IPS-NIHi11 (cell line): ENCODE measurements at places on chromosomes 13 and 19.

DNA sequence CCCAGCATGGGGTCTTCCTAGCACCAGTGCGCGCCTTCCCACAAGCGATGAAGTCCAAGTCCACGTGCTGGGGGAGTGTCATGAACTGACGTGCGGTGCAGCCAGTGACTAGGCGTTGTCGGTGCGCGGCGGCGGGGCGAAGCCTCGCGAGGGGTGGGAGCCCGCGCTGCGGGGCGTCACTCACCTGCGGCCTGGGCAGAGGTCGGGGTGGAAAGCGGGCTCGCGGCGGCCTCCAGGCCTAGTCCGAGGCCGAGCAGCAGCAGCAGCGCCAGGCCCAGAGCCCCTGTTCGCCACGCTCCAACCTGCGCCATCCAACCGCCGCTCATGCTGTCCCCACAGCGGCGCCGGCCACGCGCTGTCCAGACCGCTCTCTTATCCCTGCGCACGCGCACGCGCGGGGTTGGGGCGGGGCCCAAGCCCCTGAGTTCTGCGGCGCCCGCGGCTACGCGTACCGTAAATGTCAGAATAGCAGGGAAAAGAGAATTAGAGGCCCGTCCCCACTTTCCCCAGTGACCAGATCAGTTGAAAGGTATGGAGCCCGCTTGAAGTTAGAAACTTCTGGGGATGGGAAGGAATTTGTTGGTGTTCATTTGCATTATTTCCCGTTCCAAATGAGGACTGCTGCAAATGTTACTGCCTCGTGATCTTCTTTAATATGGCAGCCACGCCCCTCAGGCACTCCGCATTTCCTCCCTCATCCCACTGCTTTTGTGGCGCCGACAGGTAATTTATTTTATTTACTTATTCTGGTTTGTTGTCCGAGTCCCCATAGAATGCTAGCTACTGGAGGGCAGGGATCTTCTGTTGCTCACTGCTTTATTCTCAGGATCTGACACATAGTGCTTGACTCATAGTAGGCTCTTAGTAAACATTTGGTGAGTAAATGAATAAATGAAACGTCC is at the start of gene CD320:
CD320 (minus strand) TSS at position 394 of the 902 bp plus-strand sequence; CDS start at position 326, 68 bp downstream.
- DNase-seq = peak; percentile 97

DNA sequence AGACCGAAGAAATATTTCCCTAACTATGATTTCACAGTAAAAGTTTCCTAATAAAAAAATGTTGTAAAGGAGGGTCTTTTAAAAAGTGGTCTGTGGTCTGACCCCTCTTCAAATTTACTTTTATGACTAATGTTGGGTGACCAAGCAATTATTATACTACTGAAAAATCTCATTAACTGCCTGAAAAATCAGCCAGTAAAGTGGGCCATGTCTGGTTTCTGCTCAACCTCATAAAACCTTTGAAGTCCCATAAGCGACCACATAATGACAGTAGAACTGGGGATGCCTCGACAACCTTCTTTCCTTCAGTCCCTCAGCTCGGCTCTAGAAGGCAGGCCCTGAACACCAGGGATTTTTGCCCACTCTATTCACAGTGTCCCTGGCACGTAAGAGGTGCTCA is 434.3 kb downstream of the EFNB2 start:
- no peak for DNase-seq

- no peak for DNase-seq
Observed at GRCh38 chr13:22061806-22062391, 391.0 kb downstream of the FGF9 start.

GRCh38 chr13:23510979-23511735 is 59.1 kb upstream of the TNFRSF19 start:
- peak; percentile 35 for DNase-seq

- no peak for DNase-seq
Observed at GRCh38 chr13:95741584-95742563, 64.9 kb downstream of the DNAJC3 start.

DNA sequence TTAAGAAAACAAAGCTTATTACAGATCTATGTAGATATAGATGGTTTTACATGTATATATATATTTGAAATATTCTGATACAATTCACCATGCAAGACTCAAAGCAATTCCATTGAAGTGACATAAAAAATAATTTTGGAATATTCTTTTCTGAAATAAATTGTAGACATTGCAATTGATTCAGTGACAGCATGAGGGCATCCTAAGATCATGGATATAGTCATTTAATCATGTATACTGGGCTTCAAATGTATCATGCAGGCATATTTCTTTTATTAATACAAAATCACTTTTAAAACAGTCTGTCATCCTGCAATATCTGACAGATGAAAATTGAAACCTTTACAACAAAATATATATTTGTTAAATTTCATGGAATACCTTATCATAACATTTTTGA is 286.7 kb upstream of the SLITRK6 start:
- DNase-seq = no peak

DNA sequence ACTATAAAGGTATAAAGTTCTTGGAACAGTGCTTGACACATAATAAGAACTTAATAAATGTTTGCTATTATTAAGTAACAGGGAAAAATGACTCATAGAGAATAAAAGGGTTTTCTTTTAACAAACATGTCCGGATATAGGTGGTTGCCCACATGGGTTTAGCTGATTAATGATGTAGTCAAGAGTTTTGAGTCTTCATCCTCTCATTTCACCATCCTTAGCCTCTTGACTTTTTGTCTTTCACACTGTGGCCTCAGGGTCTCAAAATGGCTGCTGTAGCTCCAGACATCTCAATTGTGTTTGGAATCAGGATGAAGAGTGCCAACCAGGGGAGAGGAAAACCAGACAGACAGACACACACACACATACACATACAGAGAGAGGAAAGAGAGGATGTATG is 97.9 kb downstream of the HSPH1 start:
- no peak for DNase-seq

DNA sequence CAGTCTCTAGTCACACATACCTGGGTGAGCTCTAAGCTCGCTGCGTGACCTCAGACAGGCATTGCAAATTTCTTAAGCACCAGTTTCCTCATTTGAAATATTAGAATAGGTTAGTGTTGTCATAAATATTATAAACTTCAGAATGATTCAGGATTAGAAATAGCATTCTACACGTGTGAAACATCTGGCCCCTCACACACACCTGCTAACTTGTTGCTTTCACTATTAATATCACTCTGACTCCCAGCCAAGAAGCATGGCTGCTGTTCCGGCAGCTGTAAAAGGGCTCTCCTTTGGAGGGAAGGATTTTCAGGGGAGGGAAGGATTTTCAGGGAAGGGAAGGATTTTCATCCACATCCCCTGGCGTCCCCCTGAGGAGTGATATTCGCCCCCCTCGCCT is 161.3 kb upstream of the GPR12 start:
- no peak for DNase-seq

DNA sequence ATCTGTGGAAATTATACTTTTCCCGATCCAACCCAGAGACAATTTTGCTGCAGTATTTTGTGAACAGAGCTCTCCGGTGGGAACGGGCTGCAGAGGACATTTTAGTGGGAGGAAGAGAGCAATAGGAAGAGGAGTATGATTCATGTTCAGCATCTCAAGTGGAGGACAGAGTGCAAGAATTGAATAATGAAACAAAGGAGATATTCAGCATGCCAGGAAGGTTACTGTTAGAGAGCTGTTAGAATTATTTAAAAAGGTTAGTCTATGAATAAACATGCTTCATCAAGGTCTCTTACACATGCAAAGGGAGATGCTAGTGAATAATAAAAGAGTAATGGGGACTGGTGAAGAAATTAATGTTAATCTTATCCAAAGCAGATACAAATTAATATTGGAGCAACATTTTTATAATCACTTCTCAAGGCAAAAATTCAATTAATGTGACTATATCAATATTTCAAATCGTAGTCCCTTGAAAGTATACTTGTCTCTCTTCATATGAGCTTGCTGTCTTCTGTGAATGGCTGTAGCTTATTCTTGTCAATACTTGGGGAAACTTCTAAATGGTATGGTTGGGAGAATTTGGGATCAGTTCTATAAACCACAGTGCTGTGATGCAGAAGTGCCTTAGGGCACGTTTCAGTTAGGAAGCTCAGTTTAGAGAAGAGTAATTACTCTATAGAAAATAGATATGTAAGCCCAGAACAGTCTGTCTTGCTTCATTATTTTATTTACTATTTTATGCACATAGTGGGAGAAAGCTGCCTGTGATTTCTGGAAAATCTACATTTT is 1165.8 kb downstream of the OLFM4 start:
- no peak for DNase-seq

- no peak for DNase-seq
Observed at GRCh38 chr13:50257646-50258045, 242.4 kb downstream of the KCNRG start.

GRCh38 chr19:2540646-2541454 is 64.9 kb downstream of the GADD45B start:
- peak; percentile 90 for DNase-seq

- DNase-seq = no peak
Observed at GRCh38 chr19:36142496-36142895, 2.6 kb downstream of the CAPNS1 start.

GRCh38 chr13:94696171-94696570 is 16.2 kb downstream of the SOX21 start:
- DNase-seq = no peak

DNA sequence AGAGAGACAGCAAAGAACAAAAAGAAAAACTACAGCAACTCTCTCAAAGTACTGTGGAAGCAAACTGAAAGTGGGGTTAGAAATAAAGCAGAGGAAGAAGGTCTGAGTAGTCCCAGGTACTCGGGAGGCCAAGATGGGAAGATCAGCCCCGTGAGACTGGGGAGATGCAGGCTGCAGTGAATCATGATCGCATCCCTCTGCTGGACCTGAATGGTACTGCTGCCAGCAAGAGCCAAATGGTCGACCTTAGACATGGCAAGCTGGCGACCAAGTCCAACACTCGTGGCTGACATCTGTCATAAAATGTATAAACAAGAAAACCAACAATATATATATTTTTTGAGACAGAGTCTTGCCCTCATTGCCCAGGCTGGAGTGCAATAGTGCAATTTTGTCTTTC is 33.7 kb upstream of the ZNF724 start:
- DNase-seq = peak; percentile 60

DNA sequence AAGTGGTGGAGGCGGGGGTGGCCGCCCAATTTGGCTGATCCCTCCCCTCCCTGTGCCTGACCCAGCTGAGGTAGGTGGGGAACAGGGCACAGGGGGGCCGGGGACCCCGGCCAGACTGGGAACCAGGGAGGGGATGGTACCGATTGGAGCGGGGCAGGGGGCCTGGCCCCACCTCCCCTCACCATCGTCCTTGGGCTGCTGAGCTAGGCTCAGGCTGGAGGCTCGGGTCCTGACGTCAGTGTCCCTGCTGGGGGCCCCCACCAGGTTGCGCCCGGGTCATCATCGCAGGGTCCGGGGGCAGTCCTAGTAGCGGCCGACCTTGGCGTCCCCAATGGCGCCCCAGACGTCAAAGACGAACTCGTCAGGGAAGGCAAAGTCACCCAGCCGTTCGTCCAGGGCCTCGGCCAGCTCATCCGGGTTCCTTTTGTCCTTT is 3.0 kb upstream of the PTGER1 start:
- DNase-seq = no peak

DNA sequence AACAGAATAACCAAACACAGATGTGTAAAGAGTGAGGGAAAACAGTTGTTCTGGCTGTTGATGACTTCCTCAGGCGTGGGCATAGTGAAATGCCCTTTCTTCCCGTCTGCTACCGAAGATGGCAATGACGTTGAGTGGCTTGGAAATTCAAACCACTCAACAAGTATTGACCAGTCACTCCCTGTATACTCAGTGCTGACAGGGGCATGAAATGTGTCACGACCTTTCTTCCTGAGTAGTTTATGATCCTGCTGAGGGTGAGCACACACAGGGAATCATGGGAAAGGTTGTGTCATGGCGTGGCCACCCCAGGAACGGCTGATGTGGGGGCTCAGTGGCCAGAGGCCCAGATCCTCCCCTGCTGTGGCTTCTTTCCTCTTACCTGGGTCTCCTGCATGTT is 87.8 kb upstream of the C1QTNF9B start:
- no peak for DNase-seq

GRCh38 chr13:26557051-26557392 is 461 bp upstream of the WASF3 start:
- no peak for DNase-seq

DNA sequence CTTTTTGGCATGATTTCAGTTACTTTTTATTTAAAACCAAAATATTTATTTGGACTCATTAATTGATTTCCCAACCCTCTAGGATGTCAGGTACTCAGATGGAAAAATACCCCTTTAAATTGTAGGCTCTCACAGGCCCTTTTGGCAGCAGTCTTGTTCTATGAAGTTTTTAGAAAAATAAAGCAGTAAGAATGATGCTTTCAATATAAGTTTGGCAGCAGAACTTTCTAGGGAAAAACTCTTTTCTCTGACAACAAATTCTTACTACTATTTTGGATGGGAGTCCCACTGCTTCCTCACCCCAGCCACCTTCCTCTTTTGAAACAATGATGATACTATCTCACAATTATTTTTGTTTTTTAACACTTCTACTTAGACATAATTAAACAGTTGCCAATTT is 581.6 kb upstream of the SGCG start:
- no peak for DNase-seq

DNA sequence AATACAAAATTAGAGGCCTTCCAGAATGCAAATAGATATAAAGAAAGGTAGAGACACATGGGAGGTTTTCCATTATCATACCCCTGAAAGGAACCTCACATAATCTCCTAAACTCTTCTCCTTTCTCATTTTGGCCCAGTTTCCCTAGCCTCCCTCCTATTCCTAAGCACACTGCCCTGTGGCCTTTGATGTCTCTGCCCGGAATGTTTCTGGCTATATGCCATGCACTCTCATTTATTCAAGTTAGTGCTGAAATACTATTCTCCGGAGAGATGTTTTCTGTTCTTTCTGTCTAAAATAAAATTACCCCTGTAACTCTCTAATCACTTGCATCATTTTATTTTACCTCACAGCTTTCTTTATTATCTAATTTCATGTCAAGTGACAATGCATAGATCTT is 1287.7 kb downstream of the SLITRK5 start:
- no peak for DNase-seq

DNA sequence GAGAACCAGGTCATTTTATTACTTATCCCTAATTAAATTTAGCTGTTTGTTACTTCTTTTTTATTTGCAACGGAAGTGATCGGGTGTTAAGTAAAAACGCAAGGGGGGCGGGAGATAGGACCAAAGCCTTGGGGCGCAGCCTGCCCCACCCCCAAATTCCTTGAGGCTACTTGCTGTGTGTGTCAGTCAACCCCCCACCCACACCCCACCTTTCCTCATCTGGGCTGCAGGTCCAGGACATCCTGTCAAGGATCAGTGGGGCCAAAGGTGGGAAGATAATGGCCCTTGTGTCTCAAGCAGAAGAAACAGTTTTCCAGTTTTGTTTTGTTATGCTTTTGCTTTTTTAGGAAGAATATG is 1.2 kb upstream of the FOXO1 start:
- peak; percentile 40 for DNase-seq

- DNase-seq = no peak
Observed at GRCh38 chr13:98984118-98984517, 6.3 kb upstream of the DOCK9 start.

GRCh38 chr19:40803857-40804782 is 5.1 kb downstream of the EGLN2 start:
- no peak for DNase-seq
